Activated T-helper 1 cell treated with anti-CD3 and anti-CD28 coated beads, Interleukin-12 subunit alpha, Interleukin-12 subunit beta, Interleukin-2, Interleukin-4 antibody, amounts not matched to agents 30 ng/mL and 10 ng/mL and 1 ng/mL, durations not matched to agents 14 hours and 24 hours and 36 hours (primary cell): ENCODE measurements at places on chromosomes 12 and 14.

DNA sequence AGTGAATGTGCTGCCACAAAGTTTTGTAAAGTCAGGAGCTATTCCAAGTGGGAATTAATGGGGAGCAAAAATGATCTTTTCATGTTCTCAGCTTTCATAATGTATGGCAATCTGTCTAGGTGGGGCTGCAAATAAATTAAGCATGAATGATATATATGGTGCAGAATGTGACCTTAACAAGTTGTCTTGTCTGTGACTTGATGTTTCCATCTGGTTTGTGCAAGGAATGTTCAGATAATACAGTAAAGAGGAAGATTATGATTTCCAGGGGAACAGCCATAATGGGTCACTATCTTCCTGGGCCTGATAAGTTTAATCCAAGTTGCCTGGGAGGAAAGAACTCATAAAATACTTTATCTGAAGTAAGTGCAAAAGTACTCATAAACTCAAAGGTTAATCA lies 1815.8 kb upstream of the FLRT2 start:
- no peak for DNase-seq

DNA sequence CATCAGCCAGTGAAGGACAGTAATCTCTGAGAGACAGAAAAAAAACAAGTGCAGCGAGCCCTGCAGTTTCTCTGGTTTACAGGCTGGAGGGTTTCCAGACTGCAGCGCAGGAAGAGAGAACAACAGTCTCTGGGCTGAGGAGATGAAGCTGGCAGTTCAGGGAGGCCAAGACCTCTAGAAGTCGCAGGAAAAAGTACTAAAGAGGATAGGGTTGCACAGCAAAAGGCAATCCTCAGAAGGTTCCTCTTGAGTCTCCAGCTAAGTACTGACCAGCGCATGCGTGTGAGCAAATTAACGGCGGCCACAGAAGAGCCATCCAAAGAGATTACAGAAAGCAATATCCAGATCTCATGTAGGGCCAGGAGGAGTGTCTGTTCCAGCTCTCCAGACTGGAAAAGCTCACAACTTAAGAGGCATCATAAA lies 12.2 kb upstream of the CCDC60 start:
- DNase-seq: no peak

- DNase-seq: no peak
These were observed 46.9 kb upstream of the KRR1 start for GRCh38 chr12:75558287-75558686.

GRCh38 chr14:59461891-59462290 lies 3.3 kb downstream of the GPR135 start:
- DNase-seq: no peak

GRCh38 chr14:92513204-92513965 lies at the start of gene RIN3:
RIN3 (plus strand) TSS chr14:92513781; CDS start chr14:92513933, 152 bp downstream.
- DNase-seq: peak; percentile 33

GRCh38 chr14:99026471-99026870 lies 245.5 kb downstream of the BCL11B start:
- DNase-seq: no peak

- DNase-seq: no peak
These were observed 463.6 kb upstream of the MIS18BP1 start for GRCh38 chr14:45716572-45716971.

DNA sequence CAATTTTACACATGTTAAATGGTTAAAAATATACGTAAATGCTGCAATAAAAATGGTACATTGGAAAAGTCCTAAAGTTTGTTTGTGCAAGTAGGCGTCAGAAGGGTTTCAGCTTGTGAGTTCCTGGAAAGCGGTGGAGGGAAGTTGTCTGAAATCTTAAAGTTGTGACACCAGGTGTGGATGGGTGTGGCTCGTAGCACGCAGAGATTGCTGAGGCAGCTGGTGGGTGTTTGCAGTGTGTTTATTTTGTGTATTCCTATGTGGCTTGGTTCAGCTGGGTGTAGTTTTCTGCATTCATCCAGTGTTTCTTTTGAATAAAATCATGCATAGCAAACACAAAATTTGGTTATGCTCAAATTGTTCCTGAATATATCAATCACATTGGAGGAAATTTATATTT lies 136.8 kb upstream of the TBX3 start:
- DNase-seq: no peak

- no peak for DNase-seq
These were observed 229.6 kb upstream of the TMEM260 start for GRCh38 chr14:56349960-56350359.
